ENCODE measurements at places on chromosomes 3 and 15. TPM values are rescaled to one million over a fixed set of nuclear protein-coding genes. Genes with fewer than 3 reads are reported as not detected.
A peak's percentile ranks its signal among the peaks of the same experiment; 100 is the strongest.

IL20RB gene
- total RNA-seq: 4.2 TPM

FILIP1L gene
- total RNA-seq: 3.4 TPM

PRR20G gene
- total RNA-seq: not detected

SACM1L gene
- total RNA-seq: 29.8 TPM

PLAAT1 gene
- total RNA-seq: 0.75 TPM

LRRIQ4 gene
- total RNA-seq: 0.15 TPM

WDR72 gene
- total RNA-seq: not detected

GRCh38 chr15:92383519-92384324 is 10.0 kb upstream of the ST8SIA2 start:
- DNase-seq: peak; percentile 40

GRCh38 chr3:196344663-196345062 is 6.5 kb upstream of the TM4SF19 start:
- no peak for DNase-seq

DNA sequence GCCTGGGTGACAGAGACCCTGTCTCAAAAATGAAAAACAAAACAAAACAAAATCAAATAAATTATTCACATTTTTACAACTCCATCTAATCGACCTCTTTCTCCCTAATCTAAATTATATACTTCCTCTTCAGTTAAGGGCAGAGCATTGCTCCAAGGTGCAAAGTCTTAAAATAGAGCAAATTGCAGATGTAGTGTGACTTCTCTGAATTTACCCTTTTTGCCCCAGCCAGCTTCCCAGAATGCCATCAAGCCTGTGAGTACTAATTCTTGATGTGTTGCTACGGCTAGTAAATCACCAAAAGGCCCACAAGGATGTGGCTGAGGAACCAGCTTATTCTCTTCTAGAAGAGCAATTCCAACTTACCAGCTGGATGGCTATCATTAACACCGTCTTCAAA is 53.4 kb upstream of the PPIB start:
- DNase-seq: no peak

GRCh38 chr3:138465925-138466324 is 31.5 kb downstream of the ESYT3 start:
- DNase-seq: no peak

DNA sequence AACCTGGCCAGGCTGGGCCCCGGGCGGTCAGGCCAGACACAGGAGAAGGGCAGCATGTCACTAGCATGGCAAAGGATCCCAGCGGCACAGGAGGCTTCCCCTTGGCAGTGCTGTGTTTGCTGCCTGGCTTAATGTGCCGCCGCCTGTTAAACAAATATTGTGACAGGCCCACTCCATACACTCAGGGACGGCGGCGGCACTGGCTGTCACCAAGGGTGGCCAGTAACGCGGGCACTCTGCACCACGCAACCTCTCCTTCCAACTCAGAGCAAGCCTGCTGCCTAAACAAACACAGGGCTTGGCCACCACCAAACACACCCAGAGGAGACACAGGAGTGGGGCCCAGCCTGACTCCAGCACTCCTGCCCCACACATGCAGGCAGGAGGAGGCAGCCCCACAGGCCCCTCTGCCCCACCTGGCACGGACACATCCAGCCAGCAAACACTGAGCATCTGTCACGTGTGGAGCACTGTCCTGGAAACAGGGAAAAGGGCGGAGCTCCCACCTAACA is 48.0 kb downstream of the TPRA1 start:
- DNase-seq: no peak

DNA sequence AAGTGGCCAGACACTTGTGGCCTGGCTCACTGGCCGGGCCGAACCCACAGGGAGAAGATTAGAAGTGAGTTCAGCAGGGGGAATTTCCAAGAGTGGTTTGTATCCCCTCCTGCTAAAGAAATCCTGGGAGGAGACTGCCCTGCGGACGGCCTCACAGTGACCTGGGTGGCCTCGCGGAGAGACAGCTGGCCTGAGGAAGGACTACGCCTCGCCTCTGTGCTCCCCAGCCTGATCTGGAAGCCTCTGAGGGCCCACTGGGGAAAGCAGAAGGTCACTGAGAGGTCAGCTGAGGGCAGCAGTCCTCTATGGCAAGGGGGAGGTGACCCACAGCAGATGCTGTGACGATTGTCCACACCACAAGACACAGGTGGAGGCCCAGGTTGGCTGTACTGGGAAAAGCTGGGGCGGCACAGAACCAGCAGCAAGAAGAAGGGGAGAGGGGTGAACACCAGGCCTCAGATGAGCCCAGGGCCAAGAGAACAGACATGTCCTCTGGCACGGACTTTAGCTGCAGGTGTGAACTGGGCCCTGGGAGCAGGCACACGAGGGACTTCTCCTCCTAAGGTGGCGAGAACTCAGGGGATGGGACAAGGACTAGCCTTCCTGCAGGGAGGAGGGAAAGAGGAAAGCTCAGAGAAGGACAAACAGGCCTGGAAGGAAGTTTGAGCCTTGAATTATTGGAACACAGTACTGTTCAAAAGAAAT is 37.2 kb upstream of the DLG1 start:
- no peak for DNase-seq

- no peak for DNase-seq
Measured at GRCh38 chr3:102571006-102571405, 136.2 kb downstream of the ZPLD1 start.

GRCh38 chr15:75732809-75733451 is 20.3 kb upstream of the CSPG4 start:
- DNase-seq: peak; percentile 68

DNA sequence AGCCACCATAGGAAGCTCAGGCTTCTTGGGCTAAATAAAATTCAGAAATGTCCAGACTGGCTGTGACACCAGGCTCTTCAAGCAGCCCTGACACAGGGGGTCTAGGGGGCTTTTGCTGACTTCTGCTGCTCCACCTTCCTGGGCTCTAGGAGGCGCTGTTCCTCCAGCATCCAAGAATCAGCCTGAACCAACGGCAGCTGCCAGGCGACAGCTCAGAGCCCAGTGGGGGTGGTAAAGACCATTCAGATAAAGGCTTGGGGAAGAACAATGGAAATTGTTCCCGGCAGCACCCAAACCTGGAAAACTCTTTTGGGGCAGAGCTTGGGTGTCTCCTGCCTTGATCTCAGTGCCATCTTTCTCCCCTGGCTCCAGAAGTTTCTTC is 21.6 kb upstream of the PSTPIP1 start:
- DNase-seq: peak; percentile 59

GRCh38 chr3:47645551-47645950 is 66.9 kb upstream of the CSPG5 start:
- no peak for DNase-seq

DNA sequence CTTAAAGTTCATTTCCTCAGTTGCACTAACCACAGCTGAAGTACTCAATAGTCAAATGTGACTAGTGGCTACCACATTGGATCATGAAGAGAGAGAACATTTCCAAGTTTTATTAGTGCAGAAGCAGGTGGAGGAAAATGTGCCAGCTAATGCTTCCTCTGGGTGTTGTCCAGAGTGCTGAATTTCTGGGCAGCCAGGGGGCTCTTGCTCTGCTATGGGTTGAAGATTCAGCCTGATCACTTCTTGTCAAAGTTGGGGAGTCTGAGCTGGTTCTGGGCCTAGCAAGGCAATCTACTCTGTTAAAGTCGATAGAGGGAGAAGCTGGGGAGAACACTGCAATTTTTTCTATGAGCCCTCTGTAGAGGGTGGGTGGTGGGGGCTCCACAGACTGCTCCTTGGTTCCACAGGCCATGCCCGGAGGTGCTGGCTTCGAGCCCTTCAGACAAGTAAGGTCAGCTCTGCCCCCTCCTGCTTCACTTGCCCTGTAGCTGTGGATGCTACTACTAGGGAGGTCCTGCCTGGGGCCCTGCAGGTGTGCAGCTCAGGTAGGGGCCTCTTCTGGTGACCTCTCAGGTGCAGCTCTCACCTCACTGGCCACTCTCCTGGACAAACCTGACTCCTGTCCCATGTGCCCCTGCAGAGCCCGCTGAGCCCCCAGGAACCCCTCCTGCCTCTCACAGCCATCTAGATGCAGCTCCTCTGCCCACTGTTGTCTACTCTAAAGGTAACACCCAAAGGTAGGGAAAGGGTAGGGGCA is 8.2 kb downstream of the ALG3 start:
- DNase-seq: peak; percentile 56

- no peak for DNase-seq
Measured at GRCh38 chr3:190706582-190706981, 155.9 kb downstream of the GMNC start.

GRCh38 chr3:190083635-190084034 is 37.1 kb downstream of the P3H2 start:
- no peak for DNase-seq

- no peak for DNase-seq
Measured at GRCh38 chr15:99721896-99722295, 11.3 kb downstream of the LYSMD4 start.

GRCh38 chr15:77632534-77633133 is at the start of gene LINGO1:
LINGO1 (minus strand) TSS chr15:77632912; CDS start chr15:77632315, 597 bp downstream.
- peak; percentile 83 for DNase-seq

- no peak for DNase-seq
Measured at GRCh38 chr15:66729331-66729951, 27.4 kb downstream of the SMAD6 start.

- DNase-seq: peak; percentile 48
Measured at GRCh38 chr15:32861761-32862160, 144.0 kb downstream of the GREM1 start.

- DNase-seq: no peak
Measured at GRCh38 chr3:79203144-79203519, 564.7 kb downstream of the ROBO1 start.

GRCh38 chr15:65394936-65395335 is 17.1 kb upstream of the IGDCC3 start:
- no peak for DNase-seq

- DNase-seq: no peak
Measured at GRCh38 chr3:129315223-129315997, 36.7 kb downstream of the HMCES start.

DNA sequence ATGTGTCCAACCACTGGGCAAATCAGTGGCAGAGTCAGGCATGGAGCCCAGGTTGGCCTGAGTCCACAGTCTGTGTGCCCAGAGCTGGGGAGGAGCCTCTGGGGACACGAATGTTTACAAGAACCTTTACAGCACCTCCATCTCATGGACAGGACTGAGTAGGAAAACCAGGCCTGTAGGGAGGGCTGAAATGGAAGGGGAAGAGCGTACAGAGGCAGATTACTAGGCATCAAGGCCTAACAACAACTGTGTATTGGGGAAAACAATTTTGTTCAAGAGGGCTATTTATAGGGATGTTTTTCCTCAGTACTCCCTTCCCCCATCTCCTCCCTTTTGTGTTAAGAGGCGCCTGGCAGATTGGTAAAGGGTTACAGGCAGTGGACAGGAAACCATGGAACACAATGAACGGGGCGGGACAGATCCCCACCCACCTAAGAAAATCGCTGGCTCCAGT is 15.1 kb upstream of the ARHGAP31 start:
- DNase-seq: no peak

GRCh38 chr3:9059489-9060400 is 96.5 kb upstream of the RAD18 start:
- DNase-seq: no peak

DNA sequence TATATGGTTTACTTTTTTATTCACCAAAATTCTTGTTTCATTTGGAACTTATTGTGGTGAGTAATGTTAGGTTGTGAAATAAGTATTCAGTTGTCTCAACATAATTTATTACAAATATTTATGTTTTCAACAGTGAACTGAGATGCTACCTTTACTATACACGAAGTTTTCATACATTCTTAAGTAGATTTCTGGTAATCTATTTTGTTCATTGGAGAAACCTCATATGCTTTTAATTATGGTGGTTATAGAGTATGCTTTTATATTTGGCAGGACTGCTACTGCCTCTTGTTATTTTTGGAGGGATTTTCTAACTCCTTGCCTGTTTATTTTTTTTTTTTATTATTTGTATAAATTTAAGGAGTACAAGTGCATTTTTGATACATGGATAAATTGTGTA is 253.1 kb downstream of the NLGN1 start:
- DNase-seq: no peak

- DNase-seq: no peak
Measured at GRCh38 chr3:182967218-182968204, 12.8 kb downstream of the DCUN1D1 start.

DNA sequence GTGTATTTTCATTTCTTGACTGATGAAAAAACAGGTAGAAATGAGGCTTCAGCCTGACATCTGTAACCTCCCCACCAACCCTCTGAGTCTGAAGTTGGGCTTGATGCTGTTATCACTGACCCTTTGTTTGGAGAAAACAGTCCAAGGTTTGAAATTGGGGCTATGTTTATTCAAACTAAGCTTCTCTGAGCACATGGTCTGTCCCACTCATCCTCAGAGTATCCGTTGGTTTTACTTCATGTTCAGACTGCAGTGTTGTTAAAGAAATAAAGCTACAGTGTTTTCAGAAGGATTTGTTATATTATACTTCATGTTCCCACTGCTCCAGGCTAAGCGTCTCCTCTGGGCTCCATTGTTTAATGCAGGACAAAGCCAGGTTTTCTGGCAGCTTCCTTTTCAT is 6.0 kb downstream of the MAPKBP1 start:
- no peak for DNase-seq

DNA sequence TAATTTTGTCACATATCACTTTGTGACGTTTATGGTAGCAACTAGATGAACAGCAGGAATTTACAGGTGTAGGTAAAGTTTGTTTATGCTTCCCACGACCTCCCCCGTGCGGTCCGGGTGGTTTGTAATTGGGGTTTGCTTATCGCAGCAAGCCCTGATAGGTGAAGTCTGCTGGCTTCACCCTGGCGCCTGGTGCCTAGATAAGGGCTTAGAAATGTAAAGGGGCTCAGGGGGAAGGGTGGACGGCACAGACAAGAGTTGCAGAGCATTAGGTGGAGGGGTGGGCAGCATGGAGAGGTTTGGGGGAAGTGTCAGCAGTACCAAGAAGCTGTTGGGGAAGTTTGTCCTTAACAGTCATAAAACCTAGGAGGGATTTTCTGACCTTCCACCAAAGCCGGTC is 108.1 kb upstream of the RNF7 start:
- DNase-seq: no peak

- no peak for DNase-seq
Measured at GRCh38 chr15:40454904-40455391, 14.2 kb downstream of the BAHD1 start.

Measured in A673 (cell line).